ENCODE measurements at places on chromosomes 1 and 21. TPM values are rescaled to one million over a fixed set of nuclear protein-coding genes. Genes with fewer than 3 reads are reported as not detected.

Gene CD53
- total RNA-seq = not detected

Gene KLHDC8A
- not detected for total RNA-seq

Gene MXRA8
- total RNA-seq = 367 TPM

Gene TEDDM1
- total RNA-seq = not detected

Gene FAM20B
- 41.5 TPM for total RNA-seq

Data from fibroblast of the aortic adventitia (primary cell).